ENCODE measurements at places on chromosomes 6 and 20.
A peak's percentile ranks its signal among the peaks of the same experiment; 100 is the strongest.

DNA sequence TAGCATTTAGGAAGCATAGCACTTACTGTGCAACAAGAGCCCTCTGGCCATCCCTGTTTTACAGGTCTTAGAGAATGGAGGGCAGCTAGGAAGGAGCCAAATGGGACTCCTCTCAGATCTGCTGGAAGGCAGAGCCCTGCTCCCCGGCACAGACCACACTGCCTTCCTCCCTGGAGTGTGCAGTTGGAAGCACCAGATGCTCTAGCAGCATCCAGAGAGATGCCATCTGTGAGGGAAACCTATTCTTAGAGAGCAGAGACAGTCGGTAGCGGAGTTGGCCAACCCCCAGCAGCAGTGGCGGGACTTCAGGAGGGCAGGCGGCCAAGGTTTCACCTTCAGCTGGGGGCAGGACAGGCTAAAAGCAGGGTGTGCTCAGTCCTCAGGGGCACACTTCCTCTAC lies 16.7 kb upstream of the E2F1 start:
- peak; percentile 75 for DNase-seq

DNA sequence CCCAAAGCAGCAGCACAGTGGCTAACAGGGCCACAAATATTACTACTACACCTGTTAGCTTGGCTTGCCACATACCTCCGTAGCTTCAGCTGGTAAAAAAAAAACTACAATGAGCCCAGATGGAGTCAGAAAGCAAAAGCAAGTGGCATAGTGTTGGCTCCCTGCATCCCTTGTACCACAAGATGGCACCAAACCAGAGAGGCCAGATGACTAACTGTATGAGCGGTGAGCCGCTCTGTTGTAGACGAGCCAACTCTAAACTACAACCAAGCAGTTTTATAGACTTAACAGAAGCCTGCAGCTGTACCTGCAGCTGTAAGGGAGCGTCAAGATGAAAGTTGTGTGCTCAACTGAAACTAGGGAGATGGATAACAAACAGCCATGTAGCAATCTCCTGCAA lies 84.5 kb upstream of the MCHR2 start:
- DNase-seq: peak; percentile 29

DNA sequence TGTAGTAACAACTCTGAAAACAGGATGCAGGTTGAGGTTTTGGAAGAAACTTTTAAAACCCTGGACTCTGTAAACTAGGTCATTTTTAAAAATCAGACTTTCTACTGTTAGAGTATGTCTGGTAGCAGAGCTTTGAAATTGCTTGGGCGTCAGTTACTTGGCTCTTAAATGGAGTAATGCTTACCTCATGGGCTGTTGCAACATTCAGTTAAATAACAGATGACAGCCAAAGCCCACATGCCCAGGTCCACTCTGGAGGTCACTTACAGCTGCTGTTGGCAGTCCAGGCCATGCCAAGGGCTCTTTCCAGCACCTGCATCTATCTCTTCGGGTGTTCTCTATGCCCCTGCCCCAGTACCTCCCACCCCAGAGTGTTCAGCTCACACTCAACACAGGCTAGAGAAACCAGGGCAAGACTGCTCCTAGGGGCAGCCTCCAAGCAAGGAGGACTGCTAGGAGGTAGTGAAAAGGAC lies 96.4 kb downstream of the BANF2 start:
- no peak for DNase-seq

DNA sequence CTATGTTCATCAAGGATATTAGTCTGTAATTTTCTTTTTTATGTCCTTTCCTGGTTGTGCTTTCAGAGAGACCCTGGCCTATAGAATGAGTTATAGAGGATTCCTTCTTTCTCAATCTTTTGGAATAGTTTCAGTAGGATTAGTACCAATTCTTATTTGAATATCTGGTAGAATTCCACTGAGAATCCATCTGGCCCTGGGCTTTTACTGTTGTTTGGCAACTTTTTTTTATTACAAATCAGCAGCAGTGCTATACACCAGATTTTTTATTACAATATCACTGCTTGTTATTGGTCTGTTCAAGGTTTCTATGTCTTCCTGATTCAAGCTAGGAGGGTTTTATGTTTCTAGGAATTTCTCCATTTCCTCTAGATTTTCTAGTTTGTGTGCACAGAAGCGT lies 50.0 kb upstream of the NRSN1 start:
- no peak for DNase-seq

- no peak for DNase-seq
Observed at GRCh38 chr20:44477151-44477550, 1.5 kb downstream of the TTPAL start.

GRCh38 chr20:62363920-62364851 lies 2.9 kb downstream of the LAMA5 start:
- peak; percentile 51 for DNase-seq

DNA sequence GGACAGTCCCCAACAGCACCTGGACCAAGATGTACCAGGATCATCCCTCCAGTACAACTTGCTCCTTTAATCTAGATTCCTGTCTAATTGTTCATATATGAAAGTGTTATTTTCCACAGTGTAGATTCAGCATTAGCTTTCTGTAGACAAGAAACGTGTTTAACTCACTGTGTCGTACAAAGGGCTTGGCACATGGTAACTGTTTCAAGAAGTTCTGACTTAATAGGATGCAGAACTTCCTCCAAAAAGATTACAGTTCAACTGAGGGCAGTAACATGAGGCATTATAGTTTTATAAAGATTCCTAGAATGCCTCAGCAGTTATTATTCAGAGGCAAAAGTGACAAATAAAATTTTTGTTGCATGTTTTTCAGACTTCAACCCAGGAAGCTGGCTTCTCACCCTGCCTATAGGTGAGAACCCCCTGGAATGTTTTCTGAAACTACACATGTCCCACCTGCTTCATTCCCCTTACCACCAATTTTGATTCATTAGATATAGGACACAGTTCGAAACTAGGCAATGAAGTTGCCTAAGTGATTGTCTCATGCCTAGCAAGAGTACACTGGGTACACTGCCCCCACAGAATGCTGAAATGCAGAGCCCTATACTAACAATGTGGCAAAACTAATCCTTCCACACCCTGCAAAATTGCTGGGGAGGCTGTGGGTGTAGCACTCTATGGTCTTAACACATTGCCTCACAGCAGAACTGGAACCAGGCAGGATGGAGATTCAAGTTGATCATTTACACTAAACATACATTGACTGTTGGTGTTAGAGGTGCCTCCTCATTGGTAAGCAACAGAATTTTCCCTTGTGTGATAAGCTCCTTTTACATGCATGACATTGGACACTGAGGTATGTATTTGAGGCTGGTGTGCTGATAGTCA lies 22.6 kb upstream of the SH3BGRL2 start:
- no peak for DNase-seq

GRCh38 chr6:161545741-161546140 lies 271.9 kb upstream of the AGPAT4 start:
- no peak for DNase-seq

DNA sequence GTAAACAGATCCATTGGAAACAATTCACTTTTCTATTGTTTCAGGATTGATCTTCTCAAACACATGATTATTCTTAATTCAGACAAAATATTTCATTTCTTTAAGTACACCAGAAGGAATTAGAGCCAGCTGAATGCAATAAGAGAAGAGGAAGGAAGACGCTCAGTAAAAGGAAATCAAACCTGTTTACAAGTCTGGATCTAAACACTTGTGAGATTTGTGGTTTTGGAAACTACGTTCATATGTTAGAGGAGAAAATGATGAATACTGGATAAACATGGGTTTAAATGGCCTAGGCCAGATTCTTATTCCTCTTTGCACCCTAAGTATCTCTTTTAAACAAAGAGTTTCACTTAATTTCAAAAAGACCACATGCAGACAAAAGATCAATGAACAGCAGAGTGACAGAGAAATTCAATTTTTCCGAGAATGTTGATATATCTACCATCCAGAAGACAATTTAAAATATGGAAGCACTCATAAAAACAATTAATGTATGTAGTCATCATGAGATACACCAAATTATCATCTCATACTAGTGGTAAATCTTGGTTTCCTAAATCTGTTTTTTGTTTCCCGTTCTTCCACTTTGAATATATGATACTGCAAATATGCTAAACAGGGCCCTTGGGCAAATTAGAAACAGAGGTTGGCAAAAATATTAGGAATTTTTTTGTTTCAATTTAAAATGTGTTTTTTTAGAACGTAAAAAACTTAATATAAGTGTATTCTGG lies 703.5 kb upstream of the CITED2 start:
- DNase-seq: no peak

GRCh38 chr20:11783102-11783850 lies 134.4 kb upstream of the BTBD3 start:
- DNase-seq: no peak

DNA sequence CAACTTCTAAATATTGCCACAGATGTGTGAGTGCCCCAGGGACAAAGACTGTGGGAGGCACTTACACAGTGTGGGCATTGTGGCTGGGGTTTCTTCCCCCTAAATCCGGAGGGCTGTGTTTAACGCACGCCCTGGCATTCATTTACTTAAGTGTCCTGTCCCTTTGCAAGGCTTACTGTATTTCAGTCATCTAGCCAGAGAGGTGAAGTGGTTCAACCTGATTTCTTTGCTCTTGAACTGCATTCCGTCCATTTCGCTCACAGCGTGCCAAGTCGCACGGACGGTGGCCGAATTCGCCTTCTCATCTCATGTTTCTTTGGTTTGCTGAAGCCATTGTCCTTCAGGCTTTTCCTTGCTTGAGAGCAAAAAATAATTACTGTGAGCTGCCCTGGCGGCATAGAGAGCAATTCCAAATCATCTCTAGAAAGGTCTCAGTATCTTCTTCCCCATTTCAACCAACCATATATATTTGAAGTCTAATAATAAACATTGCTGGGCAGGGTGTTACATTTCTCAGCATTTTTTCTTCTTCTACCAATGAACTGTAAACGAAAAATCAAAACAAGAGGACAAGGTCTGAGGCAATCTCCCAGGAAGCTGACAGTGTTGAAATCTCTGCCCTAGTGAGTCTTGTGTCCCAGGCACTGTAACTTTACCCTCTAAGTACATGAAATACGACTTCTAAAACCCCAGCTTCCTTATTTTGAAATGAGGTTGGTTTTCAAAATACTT lies 16.9 kb downstream of the SYTL3 start:
- no peak for DNase-seq

- DNase-seq: no peak
Observed at GRCh38 chr6:147207837-147208754, 3.9 kb downstream of the STXBP5 start.

DNA sequence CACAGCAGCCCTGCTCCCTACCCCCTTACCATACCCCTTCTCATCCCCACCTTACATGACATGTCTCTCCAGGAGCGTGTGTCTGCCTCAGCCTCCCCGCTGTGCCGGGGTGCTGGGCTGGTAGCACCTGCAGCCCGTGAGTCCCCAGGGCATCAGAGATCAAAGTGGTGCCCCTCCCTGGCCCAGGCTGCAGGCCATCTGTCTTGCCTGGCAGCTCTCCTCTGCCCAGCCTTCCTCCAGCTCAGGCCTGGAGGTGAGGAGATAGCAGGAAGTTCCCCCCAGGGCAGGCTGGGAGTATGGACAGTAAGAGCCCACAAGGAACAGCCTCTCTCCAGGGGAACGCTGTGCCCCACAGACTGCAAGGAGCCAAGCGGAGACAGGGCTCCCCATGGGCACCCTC lies 35.3 kb downstream of the GRM4 start:
- DNase-seq: peak; percentile 39

- no peak for DNase-seq
Observed at GRCh38 chr20:18533978-18534644, 26.4 kb downstream of the SEC23B start.
